ENCODE measurements at places on chromosomes 4 and X.

DNA sequence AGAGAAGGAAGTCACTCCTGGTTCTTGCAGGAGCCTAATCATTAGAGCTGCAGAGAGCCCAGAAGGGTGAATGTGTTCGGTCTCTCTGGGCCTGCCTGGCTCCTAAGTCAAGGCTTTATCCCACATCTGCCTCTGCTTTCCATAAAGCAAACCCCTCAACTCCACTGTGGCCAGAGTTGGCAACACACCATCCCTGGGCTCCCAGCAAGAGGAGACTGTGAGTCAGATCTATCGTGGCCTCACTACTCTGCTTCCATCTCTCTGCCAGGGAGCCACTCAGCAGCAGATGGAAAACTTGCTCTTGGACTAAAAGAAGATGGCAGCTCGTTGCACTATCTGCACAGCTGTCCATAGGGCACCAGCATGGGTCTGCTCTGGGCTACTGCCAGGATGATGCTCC, 348.2 kb downstream of the FBXW7 start:
- no peak for DNase-seq

GRCh38 chrX:20947411-20947912, 426.8 kb upstream of the CNKSR2 start:
- DNase-seq: no peak

- DNase-seq: no peak
Observed at GRCh38 chr4:75834095-75834771, 68.0 kb downstream of the PPEF2 start.

GRCh38 chr4:89312066-89312465, 4.5 kb upstream of the GPRIN3 start:
- DNase-seq: no peak

- no peak for DNase-seq
Observed at GRCh38 chr4:111433441-111433840, 711.8 kb upstream of the FAM241A start.

DNA sequence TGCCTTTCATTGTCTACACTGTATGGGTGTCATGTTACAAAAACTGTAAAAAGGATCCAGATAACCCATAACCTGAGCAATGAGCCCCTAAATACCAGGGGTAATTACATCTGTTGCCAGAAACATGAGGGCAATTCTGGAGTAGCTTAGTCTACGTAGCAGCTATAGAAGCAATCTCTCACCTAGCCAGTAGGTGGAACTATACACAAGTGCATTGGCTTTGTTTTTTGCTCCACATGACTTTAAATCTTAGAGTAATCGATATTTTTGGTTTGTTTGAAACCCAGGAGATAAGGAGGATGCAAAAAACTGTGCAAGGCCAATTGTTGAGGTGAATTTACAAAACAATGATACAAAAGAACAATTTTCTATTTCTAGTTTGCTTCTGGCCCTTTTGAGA, 57.5 kb downstream of the GPR82 start:
- DNase-seq: no peak

DNA sequence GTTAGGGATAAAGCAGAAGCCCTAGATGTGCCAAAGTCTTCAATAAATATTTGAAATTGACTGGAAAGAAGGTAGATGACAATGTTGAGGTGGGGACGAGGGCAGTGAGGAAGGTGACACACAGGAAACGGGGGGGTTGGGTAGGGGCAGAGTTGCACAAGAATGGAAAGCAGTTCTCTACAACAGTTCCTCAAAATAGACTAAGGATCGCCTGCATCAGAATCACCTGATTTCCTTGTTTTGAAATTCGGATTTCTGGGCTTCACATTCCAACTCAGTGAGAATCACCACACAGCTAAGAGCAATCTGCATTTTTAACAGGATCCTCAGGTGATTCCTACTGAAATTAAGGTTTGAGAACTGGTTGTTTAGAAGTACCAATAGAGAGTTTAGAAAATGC, 70.6 kb downstream of the ARFIP1 start:
- DNase-seq: no peak

DNA sequence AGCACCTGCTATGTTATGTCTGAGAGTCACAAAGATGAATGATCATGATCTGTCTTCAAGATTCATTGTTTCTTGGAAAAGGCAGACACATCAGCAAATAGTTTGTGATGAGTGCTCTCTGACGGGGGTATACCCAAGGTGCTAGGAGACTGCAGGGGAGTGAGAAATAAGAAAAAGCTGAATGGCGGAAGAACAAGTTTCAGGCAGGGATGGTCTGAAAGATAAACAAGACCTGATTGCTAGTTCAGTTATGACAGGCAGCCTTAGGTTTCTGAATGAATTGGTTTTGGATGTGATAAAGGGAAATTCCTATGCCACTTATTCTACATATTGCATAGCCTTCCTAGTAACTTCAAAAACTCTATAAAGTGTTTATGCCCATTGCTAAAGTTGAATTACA, 327.0 kb upstream of the DKK2 start:
- no peak for DNase-seq

GRCh38 chr4:53943345-53944085, 120.9 kb downstream of the CHIC2 start:
- DNase-seq: no peak

DNA sequence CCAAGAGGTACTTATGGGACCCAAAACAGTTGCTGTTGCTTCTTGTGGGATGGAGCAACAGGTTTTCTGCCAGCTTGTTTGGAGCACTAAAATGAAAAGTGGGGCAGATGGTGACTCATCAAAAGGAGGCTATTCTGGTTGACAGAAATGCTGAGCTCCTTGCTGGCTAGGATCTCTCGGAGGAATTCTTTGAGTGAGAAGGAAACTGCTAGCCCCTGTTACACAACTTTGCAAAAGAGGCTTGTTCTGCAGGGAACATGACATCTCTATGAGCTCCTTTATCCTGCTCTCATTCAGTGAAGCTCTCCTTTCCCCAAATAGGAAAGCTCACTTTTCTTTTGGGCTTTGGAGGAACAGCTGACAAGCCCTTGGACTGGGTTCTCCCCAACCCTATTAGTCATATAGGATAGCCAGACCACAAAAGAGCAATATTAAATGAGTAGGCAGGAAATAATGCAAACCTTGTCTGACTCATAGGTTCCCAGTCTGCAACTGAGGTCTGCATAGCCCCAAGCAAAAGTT, 108.3 kb downstream of the CDS1 start:
- no peak for DNase-seq

- DNase-seq: no peak
Observed at GRCh38 chr4:74385386-74385785, 20.4 kb downstream of the EREG start.

DNA sequence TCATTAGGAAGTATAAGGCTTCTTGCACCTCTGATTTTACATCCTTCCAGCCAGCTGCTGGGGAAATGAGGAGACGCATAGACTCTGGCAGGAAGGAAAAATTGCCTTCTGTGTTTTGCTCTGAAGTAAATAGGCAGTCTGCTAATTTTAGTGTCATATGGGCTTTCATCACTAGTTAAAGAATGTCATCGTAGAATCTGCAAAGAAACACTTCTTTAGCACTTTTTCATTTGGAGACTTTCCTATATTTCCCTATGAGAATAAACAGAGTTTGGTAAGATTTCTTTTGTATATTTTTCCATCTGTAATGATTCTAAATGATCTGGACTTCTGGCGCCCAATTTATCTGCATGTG, 3.3 kb downstream of the ADGRL3 start:
- DNase-seq: no peak

DNA sequence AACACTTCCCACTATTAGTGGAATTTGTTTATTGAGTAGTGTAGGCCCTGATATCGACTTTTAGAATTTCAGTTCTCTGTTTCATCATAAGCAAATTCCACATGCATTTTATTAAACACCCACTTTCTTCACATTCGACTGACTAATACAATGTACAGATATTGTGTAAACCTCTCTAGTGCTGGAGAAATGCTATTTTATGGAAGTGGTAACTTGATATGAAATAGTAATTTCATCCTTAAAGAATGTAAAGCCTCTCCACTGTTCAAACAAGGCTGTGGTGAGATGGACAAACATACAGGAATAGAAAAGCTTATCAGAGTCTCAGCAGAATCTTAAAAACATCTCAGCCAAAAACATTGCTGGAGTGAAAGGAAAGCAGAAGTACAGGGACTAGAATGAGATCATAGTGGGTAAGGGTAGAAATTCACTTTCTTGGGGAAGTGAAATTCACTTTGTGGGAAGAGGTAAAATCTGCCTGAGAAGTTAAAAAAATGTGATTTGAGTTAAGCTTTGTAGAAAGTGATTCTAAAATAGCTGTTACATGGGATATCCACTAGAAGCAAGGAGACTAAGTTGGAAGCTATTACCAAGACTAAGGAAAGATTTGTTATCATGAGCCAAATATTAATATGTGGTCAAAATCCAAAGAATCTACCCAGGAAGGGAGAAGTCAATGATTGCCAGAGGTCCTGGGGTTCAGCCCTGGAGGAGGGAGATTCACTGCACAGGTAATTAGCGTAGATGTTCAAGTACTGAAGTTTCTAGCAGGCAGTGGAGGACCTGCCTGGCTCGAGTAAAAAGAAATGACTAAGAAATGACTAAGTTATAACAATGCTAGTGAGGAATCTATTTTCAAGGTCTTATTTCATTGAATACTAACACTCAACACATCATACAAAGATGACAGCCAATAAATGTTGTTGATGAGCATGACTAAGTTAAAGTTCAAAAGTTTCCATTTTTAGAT, 398.3 kb upstream of the FAM47C start:
- no peak for DNase-seq

DNA sequence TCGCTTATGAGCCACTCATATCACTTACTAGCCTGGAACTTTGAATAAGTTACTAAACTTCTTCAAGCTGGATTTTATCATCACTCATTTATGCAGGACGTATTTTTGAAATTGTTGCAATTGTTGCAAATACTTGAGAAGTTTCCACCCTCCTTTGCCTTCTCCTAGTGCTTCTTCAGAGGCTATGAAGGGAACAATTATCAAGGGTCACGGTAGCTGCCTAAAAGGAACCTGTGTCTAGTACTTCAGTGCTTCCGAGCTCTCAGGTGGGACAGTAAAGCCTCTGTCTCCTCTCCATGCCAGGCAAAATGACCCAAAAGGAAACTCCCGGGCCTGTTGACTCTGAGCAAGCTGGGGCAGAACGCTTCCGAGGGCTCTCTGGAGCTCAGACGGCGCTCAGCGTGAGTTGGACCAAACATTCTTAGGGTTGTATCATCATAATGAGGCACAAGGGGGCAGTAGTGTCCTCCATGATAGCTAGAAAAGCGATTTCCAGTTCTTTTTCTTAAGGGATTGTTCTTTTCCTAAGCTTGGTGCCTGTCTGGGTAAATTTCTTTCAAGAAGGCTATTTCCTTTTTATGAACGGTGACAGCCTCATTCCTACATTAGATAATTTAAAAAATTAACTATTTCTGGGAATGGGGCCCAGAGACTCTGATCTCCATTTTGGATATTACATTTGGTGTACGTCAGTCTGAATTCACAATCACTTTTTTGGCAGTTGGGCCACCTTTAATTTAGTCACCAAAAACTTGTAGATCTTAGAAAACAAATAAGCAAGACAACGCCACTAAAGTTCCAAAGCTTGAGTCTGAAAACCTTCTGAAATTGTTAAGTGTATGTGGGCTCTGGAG, 73.1 kb downstream of the PACRGL start:
- peak; percentile 23 for DNase-seq

DNA sequence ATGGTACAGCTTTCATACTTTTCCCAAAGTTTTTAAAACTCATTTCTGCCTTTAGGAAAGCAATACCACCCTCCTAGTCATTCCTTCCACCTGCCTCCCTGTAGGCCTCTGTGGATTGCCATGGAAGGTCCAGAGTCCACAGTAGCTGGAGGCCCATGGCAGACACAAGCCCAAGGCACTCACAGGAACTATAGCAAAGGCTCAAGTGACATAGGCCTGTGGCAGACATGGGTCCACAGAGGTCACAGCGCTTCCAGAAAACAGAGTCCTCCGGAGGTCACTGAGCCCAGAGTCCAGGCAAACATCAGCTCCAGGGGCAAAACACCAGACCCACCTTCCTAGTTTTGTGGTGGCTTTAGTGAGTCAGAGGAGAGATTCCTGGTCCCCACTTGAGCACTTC, 147.6 kb upstream of the ATP6AP2 start:
- no peak for DNase-seq

- DNase-seq: no peak
Observed at GRCh38 chr4:86924811-86925210, 10.0 kb upstream of the AFF1 start.

DNA sequence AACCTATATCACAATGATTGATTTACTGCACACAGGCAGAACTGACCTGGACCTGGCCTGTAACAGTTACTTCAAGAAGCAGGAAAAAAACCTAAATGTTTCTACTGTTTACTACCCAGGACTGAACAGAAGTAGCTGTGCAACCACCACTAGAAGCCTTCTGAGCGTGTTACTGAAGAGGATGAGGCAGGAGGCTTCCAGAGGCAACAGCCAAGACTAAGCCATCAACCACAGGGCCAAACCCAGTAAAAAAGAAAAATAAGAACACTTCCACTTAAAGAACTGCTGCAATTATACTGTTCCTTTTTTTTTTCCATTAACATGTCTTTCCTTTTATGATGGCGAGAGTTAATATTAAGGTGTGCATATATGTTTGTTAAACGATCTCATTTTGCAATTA, 29.4 kb upstream of the TTC29 start:
- no peak for DNase-seq

DNA sequence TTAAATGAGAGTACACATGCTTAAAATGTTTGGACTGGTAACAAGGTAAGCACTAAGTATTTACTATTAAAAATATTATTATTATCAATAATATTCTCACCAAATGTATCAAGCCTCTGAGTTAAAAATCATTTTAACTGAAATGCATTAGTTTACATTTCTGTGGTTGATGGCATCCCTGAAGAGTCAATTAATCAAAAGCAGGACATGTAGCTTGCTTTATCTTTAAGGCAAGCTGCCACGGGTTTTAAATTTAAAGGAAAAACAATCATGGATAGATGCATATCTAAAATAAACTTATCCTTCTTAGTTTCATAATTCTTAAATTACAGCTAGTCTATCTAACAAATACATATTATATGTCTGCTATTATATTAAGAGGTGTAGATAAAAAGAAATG, 584.8 kb upstream of the INTU start:
- DNase-seq: no peak

GRCh38 chrX:33204889-33205288, 6.5 kb downstream of the DMD start:
- no peak for DNase-seq

DNA sequence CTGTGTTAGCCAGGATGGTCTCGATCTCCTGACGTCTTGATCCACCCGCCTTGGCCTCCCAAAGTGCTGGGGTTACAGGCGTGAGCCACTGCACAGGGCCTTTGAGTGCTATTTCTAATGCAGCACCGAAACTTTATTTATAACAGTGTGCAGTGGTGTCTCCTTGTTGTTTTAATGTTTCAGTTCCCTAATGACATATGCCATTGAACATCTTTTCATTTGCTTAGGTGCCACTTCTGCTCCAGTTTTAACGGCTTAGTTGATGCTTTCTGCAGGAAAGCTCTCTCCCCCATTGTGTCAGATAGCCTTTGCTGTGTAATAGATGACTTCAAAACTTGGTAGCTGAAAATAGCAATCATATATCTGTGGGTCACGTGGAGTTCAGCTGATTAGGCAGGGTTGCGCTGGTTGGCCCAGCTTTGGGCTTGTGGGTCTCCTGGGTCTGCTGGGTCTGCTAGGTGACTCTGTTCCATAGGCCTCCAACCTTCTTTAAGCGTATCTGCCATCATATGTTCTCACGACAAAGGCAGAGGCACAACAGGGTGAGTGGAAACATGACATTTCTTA, 76.4 kb upstream of the SHISA3 start:
- no peak for DNase-seq

- DNase-seq: no peak
Observed at GRCh38 chr4:161564230-161564834, 599.5 kb downstream of the FSTL5 start.

GRCh38 chr4:26346203-26346620, 25.4 kb downstream of the RBPJ start:
- no peak for DNase-seq

- DNase-seq: no peak
Observed at GRCh38 chr4:132934911-132935310, 214.2 kb upstream of the PCDH10 start.
